Effector memory CD4-positive, alpha-beta T cell (primary cell): ENCODE measurements at places on chromosomes 5 and 9.

- no peak for DNase-seq
These were observed 91.3 kb upstream of the ZNF366 start for GRCh38 chr5:72598401-72599064.

GRCh38 chr9:18739641-18740318 is 265.8 kb downstream of the ADAMTSL1 start:
- DNase-seq, result no peak

DNA sequence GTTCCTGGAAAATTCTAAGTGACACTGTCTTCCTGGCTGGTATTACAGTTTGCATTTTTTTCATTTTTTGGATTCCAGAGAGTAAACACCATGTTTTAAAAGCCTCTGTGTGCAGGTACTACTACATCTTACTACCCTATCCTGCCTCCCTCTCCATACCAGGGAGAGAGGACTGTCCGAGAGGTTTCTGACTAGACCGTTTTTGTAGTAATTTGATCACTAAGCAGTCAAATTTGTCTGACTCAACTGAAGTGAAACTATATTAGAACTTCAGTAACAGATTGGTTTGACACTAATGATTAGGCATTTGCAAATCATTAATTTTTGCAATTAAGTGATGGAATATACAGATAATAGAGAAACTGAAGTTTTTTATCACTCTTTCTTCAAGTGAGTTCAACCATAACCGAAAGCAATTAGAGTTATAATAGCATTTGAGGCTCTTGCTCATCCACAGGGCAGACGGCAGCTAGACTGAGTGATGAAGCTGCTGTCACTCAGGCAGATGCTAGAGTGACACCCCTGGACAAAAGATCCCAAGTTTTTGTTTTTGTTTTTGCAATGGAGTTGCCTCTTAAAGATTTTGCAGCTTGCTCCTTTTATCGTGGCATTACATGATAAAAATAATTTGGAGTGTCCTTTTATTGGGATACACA is 44.3 kb downstream of the SMARCA2 start:
- no peak for DNase-seq

- DNase-seq, result no peak
These were observed 10.7 kb upstream of the PALM2AKAP2 start for GRCh38 chr9:109769250-109769649.

DNA sequence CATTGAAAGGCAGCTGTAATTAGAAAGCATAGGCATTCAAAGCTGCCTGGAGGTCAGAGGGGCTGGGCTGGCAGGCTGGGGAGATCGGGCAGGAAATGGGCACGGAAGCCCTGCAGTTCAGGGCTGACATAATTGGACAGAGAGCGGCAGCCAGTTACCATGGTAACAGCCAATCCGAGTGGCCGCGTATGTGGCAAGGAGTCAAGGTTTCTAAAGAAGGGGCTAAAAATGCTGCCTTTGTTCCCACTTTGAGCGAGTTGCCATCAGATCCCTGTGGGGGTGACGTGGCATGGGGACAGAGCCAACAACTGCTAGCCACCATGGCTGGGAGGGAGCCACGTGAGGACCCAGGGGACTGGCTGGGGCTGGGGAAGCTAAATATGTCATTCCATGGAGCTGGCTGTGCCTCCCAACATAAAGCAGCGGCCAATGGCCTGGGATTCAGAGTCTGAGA is 44.7 kb upstream of the NDFIP1 start:
- peak; percentile 3 for DNase-seq

GRCh38 chr5:74575741-74576538 is 64.6 kb downstream of the ENC1 start:
- no peak for DNase-seq

GRCh38 chr9:18994263-18994916 is 38.6 kb downstream of the SAXO1 start:
- no peak for DNase-seq

DNA sequence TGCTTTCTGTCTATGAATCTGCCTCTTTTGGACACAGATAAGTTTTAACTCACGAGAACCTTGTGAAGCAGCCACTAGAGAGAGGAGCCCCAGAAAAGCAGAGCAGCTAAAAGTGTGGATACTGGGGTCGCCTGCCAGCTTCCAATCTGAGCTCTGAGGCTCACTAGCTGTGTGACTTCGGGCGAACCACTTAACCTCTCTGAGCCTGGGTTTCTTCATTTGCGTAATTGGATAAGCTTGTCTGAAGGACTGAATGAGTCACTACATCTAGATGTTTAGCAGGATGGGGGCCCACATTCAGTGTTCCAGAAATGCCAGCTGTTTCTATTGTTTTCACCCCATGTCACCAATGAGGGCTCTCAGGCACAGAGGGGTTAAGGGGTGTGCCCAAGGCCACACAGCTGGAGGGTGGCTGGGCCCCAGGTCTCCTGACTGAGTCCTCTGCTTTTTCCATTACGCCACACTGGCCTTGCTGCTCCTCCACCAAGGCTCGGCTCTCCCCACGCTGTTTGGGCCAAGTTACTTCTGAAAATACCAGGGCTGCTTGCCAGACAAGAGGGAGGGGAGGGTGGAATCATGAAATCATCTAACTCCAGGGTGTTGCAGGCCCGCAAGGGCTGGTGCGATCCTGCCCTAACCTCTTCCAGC is 36.2 kb downstream of the SH3PXD2B start:
- no peak for DNase-seq

- no peak for DNase-seq
These were observed 281.1 kb downstream of the DOCK8 start for GRCh38 chr9:495739-496138.

- no peak for DNase-seq
These were observed 892.6 kb downstream of the TAF11L14 start for GRCh38 chr5:18526792-18527405.

DNA sequence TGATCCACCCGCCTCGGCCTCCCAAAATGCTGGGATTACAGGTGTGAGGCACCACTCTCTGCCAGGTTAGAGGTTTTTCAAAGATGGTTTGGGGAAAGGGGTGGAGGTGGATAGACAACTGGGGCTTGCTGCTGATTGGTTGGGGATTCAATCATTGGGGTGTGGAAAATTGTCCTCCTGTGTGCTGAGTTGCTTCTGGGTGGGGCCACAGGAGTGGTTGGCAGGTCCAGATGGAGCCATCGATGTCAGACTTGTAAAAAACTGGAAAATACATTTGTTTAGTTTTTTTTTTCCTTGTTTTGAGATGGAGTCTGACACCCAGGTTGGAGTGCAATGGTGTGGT is 61.9 kb upstream of the CLINT1 start:
- no peak for DNase-seq

- no peak for DNase-seq
These were observed 32.5 kb downstream of the TENT4A start for GRCh38 chr5:6745706-6746222.

DNA sequence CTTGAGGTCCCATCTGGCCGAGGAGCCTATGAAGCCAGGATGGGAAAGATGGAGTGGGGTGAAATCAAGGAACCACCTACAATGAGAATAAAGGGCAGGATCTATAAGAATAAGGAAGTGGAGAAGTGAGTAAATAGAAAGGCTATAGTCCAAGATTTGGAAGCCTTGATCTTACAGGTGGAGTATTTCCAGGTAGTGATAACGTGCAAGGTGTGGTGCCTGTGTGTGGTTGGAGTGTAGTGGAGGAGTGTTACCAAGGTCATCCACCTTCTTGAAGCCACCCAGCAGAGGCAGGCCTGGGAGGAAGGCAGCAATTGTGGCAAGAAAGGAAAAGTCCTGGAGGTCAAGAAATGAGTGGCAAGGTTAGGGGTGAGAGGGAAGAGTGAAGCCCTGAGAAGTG is 72.9 kb downstream of the IQGAP2 start:
- DNase-seq, result no peak

DNA sequence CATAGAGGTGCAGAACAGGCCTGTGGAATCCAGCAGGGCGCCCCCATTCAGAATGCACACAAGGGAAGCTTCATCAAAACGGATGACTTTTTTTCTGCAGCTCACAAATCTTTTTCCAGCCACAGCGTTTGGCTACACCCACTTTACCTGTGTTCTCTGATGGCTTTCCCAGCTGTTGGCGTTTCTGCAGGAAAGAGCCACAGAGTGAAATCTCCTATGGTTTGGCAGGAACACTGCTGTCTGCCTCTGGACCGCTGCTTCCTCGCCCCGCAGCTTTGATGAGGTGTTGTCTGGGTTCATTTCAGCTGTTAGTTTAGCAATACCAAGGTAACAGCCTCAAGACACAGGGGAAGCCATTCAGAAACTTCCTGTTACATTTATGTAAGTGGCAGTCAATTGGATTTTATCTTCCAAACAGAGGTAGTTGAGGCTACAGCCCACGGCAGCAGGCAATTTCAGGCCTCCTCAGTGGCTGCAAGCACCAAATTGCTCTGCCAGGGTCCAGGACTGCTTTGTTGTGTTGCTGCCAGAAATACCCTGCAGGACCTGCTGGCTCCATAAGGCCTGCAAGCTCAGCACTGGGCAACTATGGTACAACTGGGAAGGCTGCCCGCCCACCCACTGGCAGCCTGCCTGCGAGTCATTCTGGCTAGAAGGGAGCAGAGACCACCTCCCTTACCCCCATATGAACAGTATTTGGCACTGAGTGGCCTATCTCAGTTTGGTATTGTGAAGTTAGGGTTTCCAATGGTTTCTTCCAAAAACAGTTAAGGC is 96.7 kb downstream of the MVB12B start:
- DNase-seq, result no peak

GRCh38 chr5:52746539-52746938 is 41.2 kb upstream of the ITGA1 start:
- DNase-seq, result no peak
